ENCODE measurements at places on chromosomes 2 and 18. TPM values are rescaled to one million over a fixed set of nuclear protein-coding genes. Genes with fewer than 3 reads are reported as not detected.

GRCh38 chr2:177930916-177931315, 141.7 kb downstream of the PDE11A start:
- DNase-seq = no peak

DNA sequence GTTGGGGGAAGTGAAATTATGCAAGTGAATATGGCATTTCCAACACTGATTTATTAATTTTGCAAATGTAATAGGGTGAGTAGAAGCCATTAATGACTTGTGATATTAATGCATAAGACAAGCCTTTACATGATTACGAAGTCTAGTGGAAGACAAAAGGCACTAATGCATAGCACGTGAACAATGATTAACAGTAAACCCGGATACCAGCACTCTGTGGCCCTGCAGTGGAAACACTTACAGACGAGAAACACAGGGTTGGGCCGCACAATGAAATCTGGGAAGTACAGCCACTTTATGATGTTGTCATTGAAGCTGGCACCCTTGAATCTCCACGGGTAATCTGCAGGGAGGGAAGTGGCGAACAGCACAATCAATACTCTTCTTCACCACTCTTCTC, 233.4 kb downstream of the NAPG start:
- no peak for DNase-seq

DNA sequence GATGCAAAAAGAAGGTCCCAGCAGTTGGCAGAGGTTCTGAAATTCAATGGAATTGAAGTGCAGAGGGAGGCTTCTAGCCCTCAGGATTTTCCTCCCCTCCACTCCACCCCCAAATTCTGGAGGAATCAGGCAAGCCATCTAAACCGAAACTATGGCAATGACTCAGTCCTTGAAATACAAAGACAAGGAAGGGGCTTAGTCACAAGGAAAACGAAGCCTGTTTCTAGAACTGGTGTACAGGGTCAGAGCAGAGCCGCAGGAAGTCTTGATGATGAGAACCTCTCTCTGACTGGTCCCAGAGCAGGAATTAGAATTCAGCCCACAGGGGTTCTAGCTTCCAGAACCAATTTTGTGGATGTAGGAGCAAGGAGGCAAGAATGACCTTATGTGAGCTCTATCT, 111.7 kb upstream of the SCN1A start:
- no peak for DNase-seq

DNA sequence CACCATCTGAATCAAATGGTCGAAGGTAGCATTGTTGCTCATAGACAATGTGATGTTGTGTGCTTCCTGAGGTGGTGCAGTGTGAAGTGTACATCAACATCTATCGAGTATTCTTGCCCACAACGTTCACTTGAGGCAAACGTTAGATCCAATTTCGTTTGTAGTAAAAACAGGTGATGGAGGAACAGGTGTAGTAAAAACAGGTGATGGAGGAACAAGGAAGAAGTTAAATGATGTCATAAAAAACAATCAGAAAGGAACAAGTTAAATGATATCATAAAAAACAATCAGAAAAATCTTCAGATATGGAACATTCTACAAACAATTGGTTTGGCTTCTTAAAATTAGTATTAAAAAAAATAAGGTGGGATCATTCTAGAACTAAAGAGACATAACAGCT, 11.3 kb downstream of the WDR7 start:
- DNase-seq = no peak

- DNase-seq = no peak
Observed at GRCh38 chr2:41496908-41497307, 550.9 kb upstream of the PKDCC start.

OTOS gene
- total RNA-seq = not detected

- no peak for DNase-seq
Observed at GRCh38 chr2:22880161-22880560, 504.8 kb upstream of the KLHL29 start.
